ENCODE measurements at places on chromosomes 13 and 19.

- DNase-seq = no peak
Measured at GRCh38 chr13:109203587-109203986, 574.2 kb downstream of the MYO16 start.

GRCh38 chr19:49140951-49141350 is 14.2 kb downstream of the HRC start:
- DNase-seq = no peak

- no peak for DNase-seq
Measured at GRCh38 chr13:29494520-29494919, 101.0 kb downstream of the SLC7A1 start.

GRCh38 chr13:77637588-77637987 is 59.9 kb upstream of the SLAIN1 start:
- DNase-seq = no peak

DNA sequence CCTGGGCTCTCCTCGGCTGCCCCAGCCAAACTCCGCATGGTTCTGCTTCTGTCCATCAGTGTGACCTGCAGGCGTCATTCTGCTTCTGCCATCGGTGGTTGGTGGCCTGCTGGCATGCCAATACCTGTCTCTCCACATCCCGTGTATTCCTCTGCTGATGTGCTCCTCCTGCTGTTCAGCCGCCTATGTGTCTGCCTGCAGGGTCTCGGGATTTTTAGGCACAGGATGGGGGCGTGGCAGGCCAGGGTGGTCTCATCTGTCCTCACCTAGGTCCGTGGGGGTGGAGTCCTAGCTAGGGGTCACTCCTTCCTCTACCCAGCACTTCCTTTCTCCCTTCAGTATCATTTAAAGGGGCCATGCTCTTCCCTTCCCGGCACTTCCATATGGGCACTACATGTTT is 33.0 kb upstream of the SGCG start:
- DNase-seq = no peak

DNA sequence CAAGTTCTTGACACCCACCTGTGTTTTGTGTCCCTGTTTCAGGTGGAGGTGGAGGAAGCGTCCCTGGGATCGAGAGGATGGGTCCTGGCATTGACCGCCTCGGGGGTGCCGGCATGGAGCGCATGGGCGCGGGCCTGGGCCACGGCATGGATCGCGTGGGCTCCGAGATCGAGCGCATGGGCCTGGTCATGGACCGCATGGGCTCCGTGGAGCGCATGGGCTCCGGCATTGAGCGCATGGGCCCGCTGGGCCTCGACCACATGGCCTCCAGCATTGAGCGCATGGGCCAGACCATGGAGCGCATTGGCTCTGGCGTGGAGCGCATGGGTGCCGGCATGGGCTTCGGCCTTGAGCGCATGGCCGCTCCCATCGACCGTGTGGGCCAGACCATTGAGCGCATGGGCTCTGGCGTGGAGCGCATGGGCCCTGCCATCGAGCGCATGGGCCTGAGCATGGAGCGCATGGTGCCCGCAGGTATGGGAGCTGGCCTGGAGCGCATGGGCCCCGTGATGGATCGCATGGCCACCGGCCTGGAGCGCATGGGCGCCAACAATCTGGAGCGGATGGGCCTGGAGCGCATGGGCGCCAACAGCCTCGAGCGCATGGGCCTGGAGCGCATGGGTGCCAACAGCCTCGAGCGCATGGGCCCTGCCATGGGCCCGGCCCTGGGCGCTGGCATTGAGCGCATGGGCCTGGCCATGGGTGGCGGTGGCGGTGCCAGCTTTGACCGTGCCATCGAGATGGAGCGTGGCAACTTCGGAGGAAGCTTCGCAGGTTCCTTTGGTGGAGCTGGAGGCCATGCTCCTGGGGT is 16.7 kb downstream of the PRAM1 start:
- DNase-seq = no peak

GRCh38 chr19:52673014-52673413 is 34.9 kb upstream of the ZNF83 start:
- DNase-seq = no peak

GRCh38 chr13:38785042-38785441 is 98.2 kb downstream of the FREM2 start:
- no peak for DNase-seq

- no peak for DNase-seq
Measured at GRCh38 chr19:33383720-33384292, 10.3 kb downstream of the CEBPG start.

DNA sequence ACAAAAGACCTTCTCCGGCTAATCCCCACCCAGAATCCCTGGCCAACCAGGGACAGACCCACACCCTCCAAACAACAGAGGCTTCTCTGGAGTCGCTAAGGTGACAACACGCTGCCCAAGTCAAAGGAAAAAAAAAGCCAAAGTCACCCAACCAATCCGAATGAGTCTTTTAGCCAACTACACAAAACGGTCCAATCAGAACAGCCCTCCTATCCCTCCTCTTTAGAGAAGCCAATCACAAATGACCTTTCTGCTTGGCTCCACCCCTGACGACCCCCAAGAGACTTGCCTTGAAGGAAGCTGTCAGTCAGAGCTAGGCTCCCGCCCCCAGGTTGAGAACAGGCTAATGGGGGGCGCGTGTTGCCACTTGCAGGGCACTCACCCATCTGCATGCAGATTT is 6.6 kb upstream of the FBXW9 start:
- DNase-seq = no peak

GRCh38 chr13:77732287-77732686 is 34.8 kb downstream of the SLAIN1 start:
- no peak for DNase-seq

- DNase-seq = no peak
Measured at GRCh38 chr19:16104722-16105121, 7.0 kb upstream of the RAB8A start.

DNA sequence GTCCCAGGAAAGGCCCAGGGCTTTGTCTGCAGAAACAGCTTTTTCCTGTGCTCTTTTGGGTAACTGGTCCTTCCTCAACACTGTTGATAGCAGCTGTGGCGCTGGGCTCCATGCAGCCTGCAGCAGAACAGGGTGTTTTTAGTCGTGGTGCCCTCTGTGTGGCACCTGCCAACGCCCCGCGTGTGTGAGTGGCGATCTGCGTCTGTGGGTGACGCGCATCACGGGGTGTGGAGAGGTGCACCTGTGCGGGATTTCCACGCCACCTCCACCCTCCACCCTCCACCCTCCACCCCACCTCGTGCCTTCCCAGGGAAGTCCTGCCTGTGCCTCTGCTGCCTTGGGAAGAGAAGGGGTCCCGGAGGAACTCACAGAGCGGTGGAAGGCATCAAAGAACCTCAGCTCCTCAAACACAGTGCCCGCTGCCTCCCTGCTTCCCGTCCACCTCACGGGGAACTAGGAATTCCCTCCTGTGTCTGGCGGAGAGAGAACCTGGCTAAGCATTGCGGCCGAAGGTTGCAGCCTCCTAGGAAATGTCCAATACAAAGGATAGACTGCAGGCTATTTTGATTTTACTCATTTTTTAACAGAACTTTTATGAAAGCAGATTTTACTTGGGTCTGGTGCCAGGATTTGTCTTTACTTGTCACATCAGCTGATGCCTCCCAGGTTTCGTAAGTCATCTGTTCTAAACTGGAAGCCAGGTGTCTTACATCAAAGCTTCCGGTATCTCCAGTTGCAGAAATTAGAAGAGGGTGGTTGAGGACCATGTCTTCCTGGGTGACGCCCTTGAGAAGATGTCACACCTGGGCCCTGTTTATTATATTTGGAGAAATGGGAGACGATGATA is 84.0 kb downstream of the ATP11A start:
- DNase-seq = no peak

GRCh38 chr13:108963276-108963810 is 333.9 kb downstream of the MYO16 start:
- DNase-seq = no peak

DNA sequence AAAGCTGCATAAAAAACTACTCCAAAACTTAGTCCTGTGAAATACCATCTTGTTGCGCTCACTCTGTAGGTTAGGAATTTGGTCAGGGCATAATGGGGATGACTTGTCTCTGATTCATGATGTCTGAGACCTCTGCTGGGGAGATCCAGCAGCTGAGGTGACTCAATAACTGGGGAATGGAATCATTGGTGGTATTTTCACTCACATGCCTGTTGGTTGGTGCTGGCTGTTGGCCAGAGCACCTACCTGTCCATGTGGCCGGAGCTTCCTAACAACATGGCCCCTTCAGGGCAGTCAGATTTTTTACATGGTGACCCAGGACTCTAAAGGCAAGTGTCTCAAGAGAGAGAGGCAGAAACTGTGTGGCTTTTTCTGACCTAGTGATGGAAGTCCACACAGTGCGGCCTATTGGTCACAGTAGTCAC is 7.4 kb upstream of the ESD start:
- DNase-seq = no peak

DNA sequence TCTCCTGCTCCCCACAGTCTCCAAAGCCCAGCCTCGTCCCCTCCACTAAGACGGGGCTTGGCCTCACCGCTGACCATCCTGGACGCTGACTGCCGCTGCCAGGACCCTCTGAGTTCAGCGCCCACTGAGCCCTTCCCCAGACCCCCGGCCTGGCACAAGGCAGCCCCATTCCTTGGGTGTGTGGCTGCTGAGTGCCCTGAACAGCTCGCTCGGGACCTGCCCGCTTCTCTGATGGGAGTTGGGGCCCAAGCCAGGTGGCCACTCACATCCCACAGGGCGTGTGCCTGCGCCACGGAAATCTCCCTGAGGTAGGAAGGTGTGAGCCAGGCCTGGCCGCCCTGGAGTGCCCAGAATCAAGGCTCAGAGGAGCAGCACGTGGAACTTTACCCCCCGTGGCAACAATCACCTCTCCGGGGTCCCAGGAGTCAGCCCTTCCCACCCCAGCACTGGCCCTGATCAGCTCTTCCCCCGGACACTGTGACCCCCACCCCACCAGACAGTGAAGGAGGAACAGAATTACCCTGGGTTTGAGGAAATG is 20.8 kb downstream of the C13orf46 start:
- DNase-seq = no peak

GRCh38 chr19:4971424-4971793 is 2.5 kb downstream of the KDM4B start:
- DNase-seq = peak; percentile 68

DNA sequence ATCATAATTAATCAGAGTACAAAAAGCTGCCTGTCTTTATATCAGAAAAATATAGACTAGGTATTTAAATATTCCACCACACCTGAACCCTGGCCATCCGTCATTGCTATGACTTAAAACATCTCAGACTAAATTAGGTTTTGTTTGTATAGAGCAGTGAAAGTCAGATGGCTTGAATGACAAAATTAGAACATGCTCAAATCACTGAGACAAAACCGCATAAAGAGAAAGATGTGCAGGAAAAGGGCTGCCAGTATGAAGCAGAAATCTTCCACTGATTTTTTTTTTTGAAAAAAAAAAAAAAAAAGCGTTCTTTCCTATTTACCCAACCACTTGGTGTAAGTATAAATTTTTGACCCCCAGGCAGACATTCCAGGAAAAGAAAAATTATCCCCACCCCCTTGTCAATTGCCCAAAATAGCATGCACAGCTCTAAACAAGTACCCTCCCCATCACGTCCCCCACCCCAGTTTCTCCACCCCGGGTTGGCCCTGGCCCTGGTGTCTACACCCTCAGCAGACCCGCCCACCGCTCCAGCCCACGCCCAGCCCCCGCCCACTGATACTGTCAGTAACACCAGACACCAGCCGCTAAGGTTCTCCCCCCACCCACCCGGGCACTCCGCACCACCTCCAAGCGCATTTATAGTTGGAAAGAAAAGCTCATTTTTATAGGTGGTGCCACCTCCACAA is 118.6 kb downstream of the URI1 start:
- no peak for DNase-seq

GRCh38 chr13:63288576-63288975 is 1872.9 kb upstream of the PCDH20 start:
- DNase-seq = no peak

- DNase-seq = no peak
Measured at GRCh38 chr13:49326222-49326917, 78.6 kb downstream of the CDADC1 start.

DNA sequence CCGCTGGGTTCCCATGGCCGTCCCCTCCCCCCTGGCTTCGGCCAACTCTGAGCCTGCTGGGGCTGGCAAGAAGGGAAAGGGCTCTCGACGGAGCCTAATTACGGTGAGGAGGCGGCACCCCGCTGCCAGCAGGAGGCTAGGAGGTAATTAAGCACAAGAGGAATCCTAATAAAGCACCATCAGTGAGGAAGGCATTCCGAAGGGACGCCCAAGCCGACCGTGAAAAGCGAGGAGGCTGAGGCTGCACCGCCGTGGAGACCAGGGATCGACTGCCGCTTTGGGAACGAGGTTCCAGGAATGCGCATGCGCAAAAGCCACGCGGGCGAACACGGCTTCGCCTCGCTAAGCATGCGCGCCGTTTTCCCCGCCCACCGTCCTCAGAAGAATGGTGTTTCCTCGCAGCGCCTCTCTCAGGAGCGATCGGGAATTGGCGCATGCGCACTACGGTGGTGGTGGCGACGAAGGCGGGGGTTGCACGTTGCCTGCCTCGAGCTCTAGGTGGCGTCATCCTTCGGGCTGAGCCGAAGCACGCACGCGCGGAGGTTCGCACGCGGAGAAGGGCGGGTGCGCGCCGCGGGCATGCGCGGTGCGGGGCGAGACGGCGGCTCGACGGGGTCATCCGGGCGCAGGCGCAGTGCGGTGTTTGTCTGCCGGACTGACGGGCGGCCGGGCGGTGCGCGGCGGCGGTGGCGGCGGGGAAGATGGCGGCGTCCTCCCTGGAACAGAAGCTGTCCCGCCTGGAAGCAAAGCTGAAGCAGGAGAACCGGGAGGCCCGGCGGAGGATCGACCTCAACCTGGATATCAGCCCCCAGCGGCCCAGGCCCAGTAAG is at the start of gene MAP2K7:
TSS of gene MAP2K7 (plus strand) at position 634 of the 830 bp plus-strand sequence. CDS start at position 702, 68 bp downstream.
- peak; percentile 99 for DNase-seq

DNA sequence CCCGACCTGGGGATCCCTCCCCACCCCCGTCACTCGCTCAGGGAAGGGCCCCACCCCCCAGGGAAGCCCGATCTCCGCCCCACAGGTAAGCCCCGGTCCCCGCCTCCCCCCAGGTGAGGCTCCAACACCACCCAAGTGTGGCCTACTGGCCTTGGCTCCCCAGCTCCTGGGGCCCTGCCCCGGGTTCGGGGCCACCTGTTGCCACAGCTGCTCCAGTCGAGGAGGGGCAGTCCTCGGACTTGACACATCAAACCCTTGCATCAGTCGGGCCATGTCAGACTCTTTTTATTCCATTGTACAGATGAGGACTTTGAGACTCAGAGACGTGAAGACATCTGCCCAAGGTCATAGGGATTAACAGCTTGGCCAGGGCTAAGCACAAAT is 512 bp downstream of the CC2D1A start:
- no peak for DNase-seq

GRCh38 chr19:20124879-20125278 is 42.1 kb upstream of the ZNF486 start:
- DNase-seq = no peak

DNA sequence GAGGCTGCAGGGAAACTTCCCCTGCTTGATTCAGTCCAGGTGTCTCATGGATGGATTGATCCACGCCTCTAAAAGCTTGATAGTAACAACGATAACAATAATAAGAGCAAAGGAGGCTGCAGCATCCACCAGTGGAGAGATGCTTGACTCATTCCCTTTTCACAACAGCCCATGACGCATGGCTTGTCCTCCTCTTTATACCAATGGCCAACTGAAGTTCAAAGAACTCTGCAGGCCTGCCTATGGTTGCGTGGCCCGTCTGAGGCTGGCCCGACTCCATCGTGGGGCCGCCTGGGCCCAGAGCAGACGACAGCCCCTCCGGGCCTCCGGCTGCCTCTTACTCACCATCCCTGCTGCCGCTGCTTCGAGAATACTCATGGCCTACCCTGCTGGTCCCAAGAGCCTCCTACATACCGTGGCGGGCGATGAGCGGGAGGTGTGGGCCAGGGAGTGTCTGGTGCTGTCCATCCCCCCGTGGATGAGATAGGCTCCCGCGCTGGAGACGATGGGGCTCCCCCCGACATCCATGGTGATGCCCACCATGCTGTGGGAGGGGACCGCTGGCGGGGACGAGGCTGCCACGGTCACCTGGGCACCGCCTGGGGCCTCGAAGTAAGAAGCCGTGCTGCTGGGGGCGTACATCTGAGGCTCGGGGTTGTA is 61.8 kb upstream of the RANBP3 start:
- no peak for DNase-seq

All from GM12891 (cell line).